ENCODE measurements at places on chromosomes 3 and 15.
A peak's percentile ranks its signal among the peaks of the same experiment; 100 is the strongest.

DNA sequence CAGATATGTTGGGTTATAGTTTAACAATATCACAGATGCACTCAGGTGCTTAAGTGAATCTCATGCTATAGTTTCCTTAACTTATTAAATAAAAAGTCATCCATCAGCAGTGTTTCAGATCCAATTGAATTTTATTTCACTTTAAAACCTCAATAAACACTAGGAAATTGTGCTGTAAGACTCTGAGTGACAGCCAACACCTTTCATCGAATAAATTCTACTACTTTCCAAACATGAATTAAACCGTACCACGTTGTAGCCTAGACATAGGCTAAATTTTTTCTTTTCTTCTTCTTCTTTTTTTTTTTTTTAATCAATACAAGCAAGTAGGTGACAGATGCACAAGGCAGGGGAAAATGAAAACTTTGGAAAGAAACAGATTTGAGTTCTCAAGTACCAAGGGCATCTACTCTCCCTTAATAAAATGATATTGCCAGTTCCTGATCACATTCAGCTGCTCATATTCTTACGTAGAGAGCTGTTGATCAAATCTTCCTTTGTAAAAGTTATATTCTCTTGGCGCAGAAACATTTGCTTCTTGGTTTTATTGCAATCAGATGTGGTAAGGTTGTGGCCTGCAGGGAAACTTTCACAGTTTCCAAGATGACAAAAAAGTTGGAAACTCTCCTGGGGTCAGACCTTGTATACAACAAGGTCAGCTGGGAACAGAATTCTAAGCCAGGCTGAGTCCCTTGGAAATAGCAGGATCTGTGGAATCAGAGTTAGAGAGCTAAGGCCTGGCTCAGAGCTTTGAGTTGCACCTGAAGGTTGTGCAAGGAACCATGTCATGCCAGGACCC lies 147.7 kb downstream of the CD47 start:
- DNase-seq = no peak

DNA sequence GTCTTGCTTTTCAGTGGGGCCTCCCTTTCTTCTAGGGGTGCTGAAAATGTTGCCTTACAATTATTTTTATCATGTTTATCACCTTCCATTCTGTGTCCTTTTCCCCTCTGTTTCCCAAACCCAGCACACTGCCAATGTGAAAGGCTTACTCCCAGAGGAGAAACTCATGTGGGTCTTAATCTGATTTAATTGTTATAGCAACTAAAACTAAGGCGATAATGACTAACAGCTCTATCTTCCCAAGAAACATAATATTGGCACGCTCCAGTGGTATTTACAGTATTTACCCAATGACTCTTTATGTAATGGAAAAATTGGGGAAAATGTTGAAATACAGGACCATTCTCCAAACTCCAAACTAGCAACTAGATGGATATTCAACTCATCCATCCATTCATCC lies 58.4 kb downstream of the MESD start:
- DNase-seq = no peak

DNA sequence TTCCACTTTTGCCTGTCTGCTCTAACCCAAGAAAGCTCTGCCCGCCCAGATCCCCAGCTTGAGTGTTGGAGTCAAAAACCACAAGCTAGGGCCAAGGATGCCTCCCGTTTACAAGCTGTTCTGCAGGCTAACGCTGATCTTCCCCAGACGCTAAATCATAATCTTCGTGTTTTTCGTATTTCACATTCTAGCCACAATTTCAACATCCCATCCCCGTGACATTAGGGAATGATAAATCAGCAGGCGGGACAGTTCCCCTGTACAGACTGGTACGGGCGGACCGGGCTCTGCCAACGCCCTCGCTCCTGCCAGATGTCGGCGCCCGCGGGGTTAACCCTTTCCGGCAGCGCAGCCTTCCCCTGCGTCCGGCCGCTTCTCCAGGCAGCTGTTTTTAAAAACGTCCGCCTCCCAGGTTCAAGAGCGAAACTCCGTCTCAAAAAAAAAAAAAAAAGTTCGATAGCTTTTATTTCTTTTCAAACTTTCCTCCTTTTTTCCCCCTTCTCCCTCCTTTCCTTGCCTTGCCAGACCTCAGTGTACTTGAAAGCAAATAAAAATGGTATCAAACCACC lies 81.0 kb upstream of the BNC1 start:
- DNase-seq = peak; percentile 10

DNA sequence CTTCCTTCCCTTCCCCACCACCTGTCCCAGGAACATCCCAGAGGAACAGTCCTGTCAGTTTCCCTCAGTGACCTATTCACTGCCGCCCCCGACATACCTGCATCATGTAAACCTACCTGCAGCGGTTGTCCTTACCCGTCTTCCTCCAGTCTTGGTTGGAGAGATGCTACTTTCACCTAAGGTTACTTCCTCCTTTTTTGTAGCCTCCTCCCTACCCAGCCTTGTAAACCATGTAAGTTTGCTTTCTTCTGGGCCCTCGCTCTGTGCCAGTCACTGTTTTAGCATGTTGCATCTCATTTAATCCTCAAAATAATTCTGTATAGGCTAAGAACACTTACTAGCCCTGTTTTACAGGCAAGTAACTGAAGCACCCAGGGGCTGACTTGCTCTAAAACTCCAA lies 58.3 kb downstream of the GPR171 start:
- no peak for DNase-seq

DNA sequence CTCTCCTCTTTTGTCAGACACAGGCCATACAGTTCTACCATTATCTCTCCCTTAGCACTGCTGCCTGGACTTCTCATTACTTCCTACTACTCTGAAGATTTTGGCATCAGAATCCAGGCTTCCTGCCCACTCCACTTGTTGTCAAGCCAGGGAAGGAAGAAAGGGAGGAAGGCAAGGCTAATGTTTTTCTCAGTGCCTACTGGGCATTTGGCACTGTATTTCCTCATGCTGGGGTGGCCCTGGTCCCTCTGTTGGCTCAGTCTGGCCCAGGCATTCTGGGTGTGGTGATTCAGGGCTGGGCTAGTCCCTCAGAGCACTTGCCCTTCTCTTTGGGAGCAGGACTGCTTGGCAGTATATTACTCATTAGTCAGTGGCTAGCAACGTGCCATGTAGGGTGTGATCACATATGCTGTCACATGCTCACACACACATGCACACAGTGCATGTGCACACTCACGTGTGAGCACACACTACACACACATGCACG lies 52.9 kb downstream of the BSN start:
- no peak for DNase-seq

GRCh38 chr3:25665315-25666280 lies 891 bp upstream of the TOP2B start:
- no peak for DNase-seq

- DNase-seq = no peak
Measured at GRCh38 chr3:183844606-183845005, 19.2 kb upstream of the MAP6D1 start.

DNA sequence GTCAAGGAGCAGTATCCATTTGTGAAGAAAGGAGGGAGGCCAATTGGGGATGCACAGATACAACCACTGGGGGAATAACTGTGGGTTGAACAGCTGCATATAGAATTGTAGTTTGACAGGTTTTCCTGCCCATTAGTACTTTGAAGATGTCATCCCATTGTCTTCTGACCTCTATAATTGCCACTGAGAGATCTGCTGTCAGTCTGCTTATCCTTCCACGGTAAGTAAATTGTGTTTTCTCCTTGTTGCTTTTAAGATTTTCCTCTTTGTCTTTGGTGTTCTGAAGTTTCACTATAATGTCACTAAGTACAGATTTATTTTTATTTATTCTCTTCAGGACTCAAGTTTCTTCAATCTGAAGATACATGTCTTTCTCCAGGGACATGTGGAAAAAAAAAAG lies 56.6 kb downstream of the MOBP start:
- no peak for DNase-seq

GRCh38 chr3:66577426-66578203 lies 76.8 kb upstream of the LRIG1 start:
- DNase-seq = no peak

- no peak for DNase-seq
Measured at GRCh38 chr3:51709675-51710074, 2.8 kb downstream of the GRM2 start.

- DNase-seq = no peak
Measured at GRCh38 chr3:177133860-177134815, 63.1 kb downstream of the TBL1XR1 start.

- no peak for DNase-seq
Measured at GRCh38 chr3:108590460-108590859, 938 bp downstream of the DZIP3 start.

DNA sequence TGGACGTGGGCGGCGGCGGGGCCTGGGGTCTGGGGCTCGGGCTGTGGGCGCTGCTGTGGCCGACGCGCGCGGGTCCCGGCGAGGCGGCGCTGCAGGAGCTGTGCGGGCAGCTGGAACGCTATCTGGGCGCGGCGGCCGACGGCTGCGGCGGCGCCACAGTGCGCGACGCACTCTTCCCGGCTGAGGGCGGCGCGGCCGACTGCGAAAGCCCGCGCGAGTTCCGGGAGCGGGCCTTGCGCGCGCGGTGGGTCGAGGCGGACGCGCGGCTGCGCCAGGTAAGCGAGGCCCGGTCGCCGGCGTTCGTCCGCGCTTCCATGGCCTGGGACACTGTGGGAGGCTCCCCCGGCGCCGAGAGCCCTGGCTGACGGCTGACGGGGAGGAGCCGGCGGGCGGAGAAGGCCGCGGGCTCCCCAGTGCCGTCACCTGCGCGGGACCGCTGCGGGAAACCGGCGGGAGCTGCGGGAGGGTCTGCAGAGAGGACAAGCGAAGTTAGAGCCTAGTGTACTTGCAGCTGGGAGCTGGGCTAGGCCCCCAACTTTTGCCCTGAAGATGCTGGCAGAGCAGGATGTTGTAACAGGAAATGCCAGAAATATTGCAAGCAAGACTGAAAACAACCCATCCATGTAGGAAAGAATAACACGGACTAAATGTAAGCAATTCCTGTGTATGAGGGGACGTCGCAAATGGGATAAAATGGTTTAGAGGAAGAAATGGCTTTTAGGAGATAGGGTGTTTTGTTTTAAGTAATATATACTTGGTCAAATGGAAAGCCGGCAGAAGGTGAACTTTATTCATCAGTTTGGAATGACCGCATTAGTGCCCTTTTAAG lies 847 bp downstream of the WHAMM start:
- peak; percentile 4 for DNase-seq

Measured in stimulated activated CD4-positive, alpha-beta T cell treated with anti-CD3 and anti-CD28 coated beads, Interleukin-4, amount 100 ng/mL, for 4 hours (primary cell).